ENCODE measurements at places on chromosomes 12 and 14.

DNA sequence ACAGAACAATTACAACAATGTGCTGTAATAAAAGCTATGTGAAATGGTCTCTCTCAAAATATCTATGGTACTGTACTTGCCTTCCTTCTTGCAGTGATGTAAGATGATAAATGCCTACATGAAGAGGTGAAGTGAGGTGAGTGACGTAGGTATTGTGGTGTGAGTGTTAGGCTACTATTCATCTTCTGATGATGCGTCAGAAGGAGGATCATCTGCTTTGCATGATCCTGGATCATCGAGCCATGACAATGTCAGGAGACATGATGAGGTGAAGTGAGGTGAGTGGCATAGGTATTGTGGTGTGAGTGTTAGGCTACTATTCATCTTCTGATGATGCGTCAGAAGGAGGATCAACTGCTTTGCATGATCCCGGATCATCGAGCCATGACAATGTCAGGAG lies 105.8 kb downstream of the KCNC2 start:
- no peak for DNase-seq

DNA sequence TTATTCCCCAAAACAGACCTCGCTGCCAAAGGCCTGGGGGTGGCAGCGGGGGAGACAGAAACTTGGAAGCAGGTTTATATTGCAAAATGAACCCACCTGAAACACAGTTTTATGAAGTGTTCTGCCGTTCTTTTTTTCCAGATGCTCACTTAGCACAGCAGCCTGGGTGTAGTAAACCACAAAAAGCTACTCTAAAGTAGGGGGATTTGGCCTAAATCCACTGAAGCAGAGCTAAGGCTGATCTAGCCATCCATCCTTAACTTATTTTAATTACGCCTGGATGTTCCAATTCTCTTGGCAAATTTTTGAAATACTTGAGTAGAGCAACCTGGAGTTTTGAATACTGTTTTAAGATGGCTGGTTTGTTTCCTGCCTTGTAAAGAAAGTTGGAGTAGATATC lies 121.2 kb downstream of the GPR135 start:
- DNase-seq: no peak

DNA sequence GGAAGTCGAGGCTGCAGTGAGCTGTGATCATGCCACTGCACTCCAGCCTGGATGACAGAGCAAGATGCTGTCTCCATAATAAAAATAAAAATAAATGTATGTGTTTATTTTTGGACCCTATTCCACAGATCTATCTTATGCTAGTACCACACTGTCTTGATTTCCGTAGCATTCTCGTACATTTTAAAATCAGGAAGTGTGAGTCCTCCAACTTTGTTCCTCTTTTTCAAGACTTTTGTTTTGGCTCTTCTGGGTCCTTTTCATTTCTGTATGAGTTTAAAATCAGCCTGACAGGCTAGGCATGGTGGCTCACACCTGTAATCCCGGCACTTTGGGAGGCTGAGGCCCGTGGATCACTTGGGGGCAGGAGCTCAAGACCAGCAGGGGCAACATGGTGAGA lies 25.8 kb downstream of the DAO start:
- no peak for DNase-seq

DNA sequence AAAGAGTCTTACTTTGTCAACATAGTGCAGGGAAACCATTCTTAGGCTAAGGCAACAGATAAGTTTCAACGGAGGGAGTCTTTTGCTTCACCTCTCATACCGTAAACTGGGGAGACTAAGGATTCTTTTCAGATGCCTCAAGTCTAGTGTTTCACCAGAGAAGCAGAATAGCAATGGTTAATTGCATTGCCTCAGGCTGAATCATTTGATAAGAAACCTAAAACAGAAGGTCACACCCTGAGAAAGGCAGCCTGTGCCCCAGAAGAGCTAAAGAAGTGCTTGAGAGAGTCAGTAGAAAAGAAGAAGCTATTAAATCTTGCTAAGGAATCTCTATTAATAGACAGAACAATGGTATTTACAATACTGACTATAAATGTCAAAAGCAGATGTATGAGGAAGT lies 21.8 kb upstream of the ATXN7L3B start:
- no peak for DNase-seq

GRCh38 chr14:88154321-88154720 lies 149.4 kb downstream of the GPR65 start:
- DNase-seq: no peak

DNA sequence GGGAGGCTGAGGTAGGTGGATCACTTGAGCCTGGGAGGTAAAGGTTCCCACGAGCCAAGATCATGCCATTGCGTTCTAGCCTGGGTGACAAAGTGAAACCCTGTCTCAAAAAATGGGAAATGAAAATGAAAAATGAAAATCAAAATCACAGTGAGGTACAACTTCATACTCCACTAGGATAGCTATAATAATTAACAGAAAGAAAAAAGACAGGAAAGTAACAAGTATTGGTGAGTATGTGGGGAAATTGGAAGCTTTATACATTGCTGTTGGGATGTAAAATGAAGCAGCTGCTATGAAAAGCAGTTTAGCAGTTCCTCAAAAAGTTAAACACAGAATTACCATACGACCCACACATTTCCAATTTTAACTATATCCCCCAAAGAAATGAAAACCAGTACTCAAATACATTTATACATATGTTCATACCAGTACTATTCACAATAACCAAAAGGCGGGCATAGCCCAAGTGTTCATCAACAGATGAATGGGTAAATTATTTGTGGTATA lies 22.2 kb downstream of the SGPP1 start:
- no peak for DNase-seq
